ENCODE measurements at places on chromosomes 11 and 22.
A peak's percentile ranks its signal among the peaks of the same experiment; 100 is the strongest.

GRCh38 chr22:32318361-32318760 is 39.3 kb upstream of the RFPL3 start:
- DNase-seq: no peak

GRCh38 chr11:60280412-60280811 is at the start of gene MS4A4A:
TSS of gene MS4A4A (plus strand) at chr11:60280666. CDS start at chr11:60280676, 10 bp downstream.
- DNase-seq: no peak

- DNase-seq: no peak
Measured at GRCh38 chr22:32631507-32632255, 157.1 kb downstream of the FBXO7 start.

DNA sequence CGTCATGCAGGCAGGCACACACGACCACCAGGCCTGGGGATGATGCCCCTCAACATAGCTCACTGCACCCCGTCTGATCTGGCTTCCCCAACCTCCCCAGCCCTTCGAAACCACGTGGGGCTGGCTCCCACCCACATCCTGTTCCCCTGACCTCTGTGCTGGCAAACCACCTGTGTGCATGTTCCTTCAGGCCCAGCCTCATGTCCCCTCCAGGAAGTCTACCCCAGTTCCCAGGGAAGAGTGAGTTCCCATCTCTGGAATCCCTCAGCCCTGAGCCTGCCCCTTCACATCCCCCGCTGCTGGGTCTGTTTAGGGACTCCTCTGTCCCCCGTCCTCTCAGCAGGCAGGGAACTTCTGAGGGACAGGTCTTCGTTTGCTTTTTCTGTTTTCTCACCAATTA is 7.1 kb downstream of the SLC7A4 start:
- DNase-seq: no peak

GRCh38 chr11:118202599-118203422 is 22.0 kb downstream of the JAML start:
- DNase-seq: no peak

GRCh38 chr11:1949302-1949701 is 2.2 kb downstream of the MRPL23 start:
- DNase-seq: no peak

DNA sequence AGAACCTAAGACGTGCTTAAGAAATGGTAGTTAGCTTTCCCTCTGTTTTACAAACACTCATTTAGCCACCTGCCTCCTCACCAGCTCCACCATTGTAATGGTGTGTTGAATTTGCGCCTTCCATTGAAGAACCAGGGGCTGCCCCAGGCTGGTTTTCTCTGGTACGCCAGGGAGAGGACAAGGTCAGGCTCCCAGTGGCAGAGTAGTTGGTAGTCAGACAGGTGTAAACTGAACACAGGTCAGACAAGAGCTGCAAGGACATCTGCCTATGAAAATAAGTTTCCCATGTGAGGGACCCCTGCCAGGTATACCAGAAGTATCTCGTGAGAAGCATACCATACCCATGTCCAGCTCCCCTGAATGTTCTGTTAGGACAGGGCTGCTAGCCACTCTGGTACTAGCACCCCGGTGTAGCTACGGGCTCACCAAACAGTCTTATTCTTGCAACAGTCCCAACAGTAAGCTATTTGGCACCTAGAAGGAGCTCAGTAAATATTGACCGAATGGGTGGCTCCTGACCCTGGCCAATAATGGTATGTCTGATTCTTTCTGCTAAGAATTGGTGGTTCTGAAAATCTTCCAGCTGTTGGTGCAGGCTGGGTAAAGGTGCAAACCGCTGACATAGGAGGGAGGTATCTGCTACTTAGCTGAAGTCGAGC is 359.0 kb downstream of the LARGE1 start:
- DNase-seq: no peak

DNA sequence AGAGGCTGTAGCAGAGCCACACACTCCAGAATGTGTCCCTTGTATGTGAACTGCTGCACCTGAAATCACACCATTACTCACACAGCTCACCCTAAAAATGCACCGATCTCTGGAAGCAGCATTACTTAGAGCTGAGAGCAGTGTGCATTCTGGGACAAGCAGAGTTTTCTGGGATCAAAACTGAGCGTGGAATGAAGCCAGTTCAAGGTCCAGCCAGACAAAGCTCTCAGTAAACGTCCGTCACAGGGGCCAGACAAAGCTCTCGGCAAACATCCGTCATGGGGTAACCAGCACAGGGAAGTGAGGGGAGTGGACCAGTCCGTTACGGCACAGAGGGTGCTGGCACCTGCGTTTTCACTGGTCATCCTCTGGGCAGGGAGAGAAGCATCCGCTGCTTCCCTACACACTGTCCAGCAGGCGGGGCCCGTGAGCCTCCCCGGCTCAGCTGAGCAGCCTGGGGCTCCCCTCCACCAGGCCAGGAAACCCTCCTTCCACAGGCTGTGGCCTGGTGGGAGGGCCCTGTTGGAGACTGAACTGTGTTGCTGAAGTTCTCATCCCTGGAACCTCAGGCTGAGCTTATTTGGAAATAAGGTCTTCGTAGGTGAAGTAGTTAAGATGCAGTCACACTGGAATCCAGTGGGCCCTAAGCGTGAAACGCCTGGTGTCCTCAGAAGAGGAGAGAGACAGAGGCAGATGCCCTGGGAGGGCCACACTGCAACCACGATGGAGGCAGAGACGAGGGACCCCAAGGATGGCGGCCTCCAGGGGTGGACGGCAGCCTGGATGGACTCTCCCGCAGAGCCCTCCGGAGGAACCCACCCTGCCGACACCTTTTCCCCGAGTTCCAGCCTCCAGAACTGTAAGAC is 883.9 kb downstream of the BRD1 start:
- DNase-seq: no peak

GRCh38 chr11:94647926-94648325 is 80.8 kb downstream of the PIWIL4 start:
- DNase-seq: peak; percentile 95

DNA sequence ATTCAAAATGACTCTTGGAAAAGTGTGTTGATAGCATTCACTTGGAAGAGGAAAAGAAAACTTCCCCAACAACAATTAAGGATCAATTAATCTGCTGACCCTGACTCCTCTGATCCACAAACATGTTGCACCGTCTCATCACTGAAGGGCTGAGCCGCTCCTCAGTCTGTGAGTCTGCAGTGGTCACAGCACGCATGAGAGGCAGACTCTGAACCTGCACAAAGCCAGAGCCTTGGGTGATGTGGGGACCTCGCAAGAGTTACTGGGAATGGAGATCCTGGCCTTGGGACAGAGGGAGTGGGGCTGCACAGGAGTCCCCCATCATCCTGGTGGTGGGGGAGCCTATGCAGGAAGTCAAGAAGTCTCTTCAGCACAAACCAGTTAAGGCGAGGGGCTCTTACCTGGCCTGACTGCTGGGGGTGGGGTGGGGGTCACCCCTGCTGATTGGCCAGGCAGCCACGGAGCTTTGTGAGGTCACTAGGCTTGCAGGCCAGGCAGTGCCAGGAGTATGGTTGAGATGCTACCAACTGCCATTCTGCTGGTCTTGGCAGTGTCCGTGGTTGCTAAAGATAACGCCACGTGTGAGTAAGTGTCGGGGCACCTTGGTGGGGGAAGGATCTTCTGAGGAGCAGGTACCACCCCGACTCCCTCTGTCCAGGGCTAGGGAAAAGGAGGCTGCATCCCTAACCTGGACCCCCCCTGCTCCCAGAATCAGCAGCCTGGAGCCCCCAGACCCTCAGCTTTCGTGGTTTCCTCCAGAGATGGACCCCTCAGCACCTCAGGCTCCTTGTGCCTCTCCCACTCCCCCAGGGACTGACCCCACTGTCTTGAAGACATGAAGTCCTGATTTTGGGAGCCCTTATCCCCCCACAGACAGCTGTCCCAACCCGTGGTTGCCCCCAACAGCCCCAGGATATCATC is at the start of gene ACR:
Gene ACR (plus strand): TSS at position 477 of the 921 bp plus-strand sequence. CDS start 32 bp downstream, at position 509.
- no peak for DNase-seq

GRCh38 chr11:85787809-85788760 is 22.9 kb downstream of the SYTL2 start:
- DNase-seq: no peak

DNA sequence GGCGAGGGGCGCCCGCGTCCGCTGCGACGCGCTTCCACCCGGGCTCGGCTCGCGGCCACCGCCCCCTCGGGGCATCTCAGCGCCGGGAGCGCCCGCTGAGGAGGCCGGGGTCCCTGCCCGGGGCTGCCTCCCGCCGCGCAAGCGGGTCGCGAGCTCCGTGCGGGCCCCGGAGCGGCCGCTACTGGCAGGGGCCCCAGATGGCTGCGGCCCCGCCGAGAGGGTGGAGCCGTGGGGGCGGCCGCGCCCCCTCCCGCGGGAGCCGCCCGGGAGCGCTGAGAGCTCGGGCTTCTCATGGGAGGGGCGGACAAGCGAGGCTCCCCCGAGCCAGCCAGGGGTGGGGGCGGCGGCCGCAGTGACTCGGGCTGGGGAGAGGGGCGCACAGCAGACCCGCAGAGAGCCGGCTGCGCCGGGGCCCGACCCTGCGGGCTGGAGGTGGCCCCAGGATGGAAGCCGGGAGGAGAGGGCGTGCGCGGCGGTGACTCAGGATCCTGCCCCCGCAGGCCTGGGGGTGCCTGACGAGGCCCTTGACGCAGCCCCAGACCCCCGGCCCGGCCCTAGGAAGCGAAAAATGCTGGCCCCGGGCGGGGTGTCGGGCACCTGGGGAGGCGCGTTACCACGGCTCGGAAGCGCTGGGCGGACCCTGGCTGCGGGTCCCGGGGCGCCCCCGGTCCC is 603 bp upstream of the ZFTA start:
- DNase-seq: peak; percentile 26

- DNase-seq: no peak
Measured at GRCh38 chr11:58776891-58777710, 45.4 kb upstream of the GLYAT start.

DNA sequence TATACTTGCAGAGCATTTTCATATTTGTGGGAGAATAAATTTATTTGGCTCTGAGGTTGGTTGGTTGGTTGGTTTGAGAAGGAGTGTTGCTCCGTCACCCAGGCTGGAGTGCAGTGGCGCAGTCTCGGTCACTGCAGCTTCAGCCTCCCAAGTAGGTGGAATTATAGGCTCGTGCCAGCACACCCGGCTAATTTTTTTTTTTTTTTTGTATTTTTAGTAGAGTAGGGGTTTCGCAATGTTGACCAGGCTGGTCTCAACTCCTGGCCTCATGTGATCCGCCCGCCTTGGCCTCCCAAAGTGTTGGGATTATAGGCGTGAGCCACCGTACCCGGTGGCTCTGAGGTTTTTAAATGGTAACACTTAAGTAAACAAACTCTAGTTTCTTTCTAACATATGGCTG is 161.1 kb downstream of the TEAD1 start:
- no peak for DNase-seq

GRCh38 chr11:89660234-89660633 is 49.9 kb upstream of the TRIM77 start:
- DNase-seq: no peak

- no peak for DNase-seq
Measured at GRCh38 chr11:65066315-65066714, 8.0 kb upstream of the NAALADL1 start.

Measured in amniotic epithelial cell (primary cell).